ENCODE measurements at places on chromosomes 16 and 17. TPM values are rescaled to one million over a fixed set of nuclear protein-coding genes. Genes with fewer than 3 reads are reported as not detected.

The MPP2 gene
- total RNA-seq: 0.91 TPM

The GINS2 gene
- 65.8 TPM for total RNA-seq

The TMEM92 gene
- not detected for total RNA-seq

The HOXB3 gene
- total RNA-seq: 1.0 TPM

The NECAB2 gene
- total RNA-seq: not detected

The CTRL gene
- 8.8 TPM for total RNA-seq

The SLC13A2 gene
- total RNA-seq: not detected

The PLEKHH3 gene
- total RNA-seq: 0.56 TPM

GRCh38 chr17:37714897-37715296 is 30.0 kb downstream of the HNF1B start:
- no peak for DNase-seq

DNA sequence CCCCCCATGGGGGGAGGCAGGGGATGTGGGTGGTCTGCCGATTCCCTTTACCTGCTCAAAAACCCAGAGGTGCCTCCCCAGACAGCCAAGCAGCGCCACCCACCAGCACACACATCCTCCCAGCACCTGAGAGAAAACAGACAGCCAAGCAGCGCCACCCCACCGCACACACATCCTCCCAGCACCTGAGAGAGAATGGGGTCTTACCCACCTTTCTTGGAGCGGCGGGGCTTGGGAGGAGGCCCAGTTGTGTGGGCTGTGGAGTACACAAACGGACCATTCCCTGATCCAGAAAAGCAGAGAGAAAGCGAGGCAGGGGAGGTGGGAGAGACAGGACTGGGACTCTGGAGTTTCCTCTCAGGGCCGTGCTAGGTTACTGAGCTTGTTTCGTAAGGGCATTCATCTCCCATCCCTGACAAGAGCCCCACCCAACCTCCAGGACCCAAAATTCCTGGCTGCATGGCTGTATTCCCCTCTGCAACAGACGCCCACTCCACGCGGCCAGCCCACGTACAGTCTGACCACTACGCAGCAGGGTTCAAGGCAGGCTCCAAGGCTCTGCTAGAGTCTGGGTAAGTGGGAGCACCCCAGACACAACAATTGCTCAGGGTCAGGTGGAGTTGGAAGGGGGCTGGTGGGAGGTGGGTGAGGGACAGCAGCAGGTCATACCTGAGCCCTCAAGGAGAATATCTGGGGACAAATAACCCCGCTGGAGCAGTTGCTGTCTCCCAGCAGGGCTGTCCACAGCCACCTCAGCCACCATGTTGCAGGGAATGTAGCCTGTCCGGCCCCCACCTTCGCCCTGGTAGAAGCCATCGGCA is 22.3 kb downstream of the TSPOAP1 start:
- no peak for DNase-seq

GRCh38 chr17:68013385-68013784 is 17.1 kb upstream of the C17orf58 start:
- DNase-seq: no peak

GRCh38 chr17:48121923-48122664 is 14.5 kb downstream of the SNX11 start:
- DNase-seq: no peak

DNA sequence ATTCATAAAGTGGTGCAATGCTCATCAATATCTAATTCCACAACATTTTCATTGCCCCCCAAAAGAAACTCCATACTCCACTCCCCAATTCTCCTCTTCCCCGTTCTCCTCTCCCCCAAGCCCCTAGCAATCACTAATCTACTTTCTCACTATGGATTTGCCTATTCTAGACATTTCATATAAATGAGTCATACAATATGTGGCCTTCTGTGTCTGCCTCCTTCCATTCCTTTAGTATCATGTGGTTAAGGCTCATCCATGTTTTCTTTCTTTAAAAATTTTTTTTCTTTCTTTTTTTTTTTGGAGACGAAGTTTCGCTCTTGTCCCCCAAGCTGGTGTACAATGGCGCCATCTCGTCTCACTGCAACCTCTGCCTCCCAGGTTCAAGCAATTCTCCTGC is 56.3 kb upstream of the HAS3 start:
- no peak for DNase-seq

DNA sequence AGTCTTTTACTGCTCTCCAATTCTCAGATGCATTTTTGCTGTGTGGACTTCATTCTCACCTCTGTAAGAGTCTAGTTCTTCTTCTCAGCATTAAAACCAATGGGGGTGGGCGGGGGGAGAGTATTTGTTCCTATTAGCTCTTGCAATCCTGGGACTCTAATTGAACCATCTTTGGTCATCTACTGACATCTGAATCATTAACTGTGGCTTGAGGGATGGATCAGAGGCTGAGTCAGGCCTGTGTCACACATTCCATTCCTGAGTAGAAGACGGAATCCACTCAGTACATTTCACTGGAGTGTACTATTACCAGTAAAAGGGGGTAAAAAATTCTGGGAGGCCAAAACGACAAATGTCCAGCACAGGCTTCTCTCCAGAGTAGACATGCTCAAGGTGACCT is 12.8 kb upstream of the ZNF23 start:
- DNase-seq: no peak

DNA sequence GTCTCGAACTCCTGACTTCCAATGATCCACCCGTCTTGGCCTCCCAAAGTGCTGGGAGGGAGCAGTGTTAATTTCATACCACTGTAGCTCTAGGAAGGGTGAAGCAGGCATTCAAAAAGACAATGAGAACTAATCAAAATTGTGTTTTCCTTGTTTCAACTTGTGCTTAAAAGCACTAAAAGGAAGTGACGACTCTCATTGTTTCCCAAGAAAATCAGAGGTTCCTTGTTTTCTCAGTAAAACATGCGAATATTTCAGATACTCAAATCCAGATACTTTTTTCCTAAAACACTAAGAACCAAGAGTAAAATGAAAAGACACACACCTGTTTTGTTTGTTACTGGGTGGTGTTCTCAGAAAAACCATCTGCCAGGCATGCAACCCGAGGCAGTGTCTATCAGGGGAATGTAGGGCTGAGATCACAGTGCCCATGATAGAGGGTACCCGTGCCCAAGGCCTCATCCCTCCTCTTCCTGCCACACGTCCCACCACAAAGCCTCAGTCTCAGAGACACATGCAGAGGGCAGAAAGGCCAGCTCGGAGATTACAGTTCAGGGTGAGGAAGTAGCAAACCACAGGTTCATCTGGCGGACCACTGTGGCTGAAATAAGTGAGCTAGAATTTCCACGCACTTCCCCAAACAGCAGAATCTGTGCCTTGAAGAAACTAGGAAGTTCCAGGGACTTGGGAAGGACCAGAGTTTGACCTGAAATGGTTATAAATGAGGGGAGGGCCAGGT is 33.7 kb downstream of the GINS3 start:
- no peak for DNase-seq

- DNase-seq: no peak
These were observed 6.8 kb upstream of the CYB5B start for GRCh38 chr16:69417520-69418199.

DNA sequence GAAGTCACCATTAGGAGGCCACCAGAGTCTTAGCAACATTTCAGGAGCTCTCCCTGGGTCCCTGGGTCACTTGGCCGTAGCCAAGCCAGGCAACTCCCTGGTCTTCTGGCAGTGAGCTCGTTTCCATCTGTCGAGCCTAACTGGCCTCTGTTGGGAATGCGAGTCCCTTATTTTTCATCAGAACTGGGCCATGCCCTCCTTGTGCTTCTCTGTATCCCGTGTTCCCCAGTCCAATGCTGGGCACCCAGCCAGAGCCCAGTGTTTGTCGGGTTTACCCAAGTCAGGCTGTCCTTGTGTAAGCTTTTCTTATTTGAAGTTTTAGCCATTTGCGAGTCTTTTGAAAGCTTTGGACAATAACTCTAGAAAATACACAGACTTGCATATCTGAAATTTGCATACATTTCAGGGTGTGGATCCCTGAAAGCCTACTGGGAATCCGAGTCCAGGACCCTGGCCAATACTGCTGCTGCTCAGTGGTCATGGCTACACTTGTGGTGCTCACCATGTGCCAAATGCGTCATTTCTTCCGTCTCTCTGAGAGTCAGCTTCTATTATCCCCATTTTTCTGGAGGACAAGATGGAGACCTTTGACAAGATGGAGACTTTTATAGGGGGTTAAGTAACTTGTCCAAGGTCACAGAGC is 81.6 kb upstream of the LGALS9 start:
- no peak for DNase-seq

GRCh38 chr16:69818891-69819545 is 56.9 kb downstream of the WWP2 start:
- DNase-seq: no peak

DNA sequence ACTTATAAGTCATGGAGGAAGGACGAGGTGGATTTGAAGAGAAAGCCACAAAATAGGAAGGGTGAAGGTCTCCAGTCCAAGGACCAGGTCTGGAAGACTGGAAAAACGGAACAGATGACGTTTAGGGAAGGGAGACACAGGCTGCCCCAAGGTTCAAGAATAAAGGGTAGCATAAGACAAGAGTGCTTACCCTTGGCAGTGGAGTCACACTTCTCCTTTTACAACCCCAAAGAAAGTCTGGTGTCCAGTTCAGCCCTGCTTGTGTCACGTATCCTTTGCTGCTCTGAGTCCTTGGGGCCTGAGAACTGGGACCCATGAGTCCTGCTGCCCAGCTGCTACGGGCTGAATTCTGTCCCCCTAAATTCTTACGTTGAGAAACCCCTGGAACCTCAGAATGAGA is 13.0 kb upstream of the GGA2 start:
- DNase-seq: no peak

- no peak for DNase-seq
These were observed 349.7 kb upstream of the CCL2 start for GRCh38 chr17:33905338-33905800.

DNA sequence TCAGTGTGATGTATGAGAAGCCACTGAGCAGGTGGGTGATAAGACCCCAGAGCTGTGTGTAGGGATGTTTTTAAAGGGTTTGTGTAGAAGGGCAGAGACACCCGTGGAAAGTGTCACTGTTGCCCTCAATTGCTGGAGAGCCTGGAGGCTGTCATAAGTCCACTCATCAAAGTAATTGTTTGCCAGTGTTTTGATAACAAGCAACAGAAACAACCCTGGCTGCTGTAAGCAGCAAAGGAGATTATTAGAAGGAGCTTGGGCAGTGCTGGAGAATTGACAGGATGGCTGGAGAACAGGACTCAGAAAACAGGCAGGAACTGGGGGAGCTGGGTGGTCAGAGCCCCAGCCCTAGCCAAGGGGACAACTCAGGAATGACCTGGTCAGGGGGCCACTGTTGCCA is 119.6 kb downstream of the CCDC182 start:
- no peak for DNase-seq

- DNase-seq: no peak
These were observed 51.5 kb downstream of the ZFHX3 start for GRCh38 chr16:72996291-72997062.

DNA sequence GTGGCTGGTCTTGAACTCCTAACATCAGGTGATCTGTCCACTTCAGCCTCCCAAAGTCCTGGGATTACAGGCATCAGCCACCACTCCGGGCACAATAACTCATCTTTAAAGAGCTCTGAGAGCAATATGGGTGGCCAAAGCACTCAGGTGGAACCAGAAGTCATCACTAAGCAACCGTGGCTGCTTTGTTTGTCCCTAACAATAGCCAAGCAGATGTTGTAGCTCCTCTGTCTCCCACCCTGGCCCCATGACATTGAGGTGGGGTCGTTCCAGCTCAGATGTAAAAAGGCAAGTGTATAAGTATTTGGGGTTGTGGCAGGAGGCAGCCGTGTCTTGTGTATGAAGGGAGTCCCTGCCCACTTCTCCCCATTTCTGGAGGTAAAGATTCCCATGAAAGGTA is 3.7 kb upstream of the SCIMP start:
- DNase-seq: no peak

DNA sequence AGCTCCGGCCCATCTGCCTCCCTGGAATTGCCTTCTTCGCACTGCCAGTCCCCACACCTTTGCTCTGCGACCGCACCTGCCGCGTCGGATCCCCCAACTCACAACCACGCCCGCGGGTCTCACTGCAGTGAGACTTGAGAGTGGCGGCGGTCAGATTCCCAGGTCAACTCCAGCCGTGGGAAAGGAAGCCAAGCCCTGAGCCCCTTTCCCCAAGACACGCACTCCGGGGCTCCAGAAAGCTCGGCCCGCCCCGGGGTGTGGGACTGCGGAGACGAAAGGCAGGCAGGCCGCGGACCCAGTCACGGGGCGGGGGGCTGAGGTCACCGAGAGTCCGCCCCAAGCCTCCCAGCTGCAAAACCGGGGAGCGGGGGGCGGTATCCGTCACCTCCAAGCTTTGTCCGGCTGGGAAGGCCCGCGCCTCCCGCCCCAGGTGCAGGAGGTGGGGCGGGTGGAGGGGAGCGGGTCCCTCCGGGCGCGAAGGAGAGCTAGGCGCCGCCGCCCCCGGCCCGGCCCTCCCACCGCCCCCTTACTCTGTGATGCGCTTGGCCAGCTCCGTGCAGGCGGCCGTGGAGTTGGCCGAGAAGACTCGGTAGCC is 615 bp downstream of the PRPSAP1 start:
- no peak for DNase-seq

- peak; percentile 68 for DNase-seq
These were observed 44.3 kb downstream of the SOCS3 start for GRCh38 chr17:78315355-78316114.

- DNase-seq: no peak
These were observed 39.6 kb downstream of the SLC39A11 start for GRCh38 chr17:73052923-73053322.

DNA sequence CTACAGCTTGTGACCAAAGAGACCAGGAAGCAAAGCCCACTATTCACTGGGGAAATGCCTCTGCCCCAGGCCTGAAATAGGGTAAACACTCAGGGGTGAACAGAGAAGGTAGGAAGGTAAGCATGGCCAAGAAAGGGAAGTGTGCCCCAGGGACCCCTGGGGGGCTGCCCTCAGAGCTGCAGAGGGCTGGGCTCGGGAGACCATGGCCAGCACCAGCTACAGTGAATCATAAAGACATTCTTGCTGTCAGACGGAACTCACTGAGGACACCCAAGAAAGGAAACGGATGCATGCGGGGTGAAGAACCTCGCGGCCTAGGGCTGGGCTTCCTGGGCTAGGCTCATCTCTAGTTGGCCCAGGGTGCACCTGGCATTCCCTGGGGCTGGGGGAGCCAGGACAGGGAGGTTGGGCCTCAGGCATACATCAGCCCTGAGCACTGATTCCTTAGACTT is 9.6 kb downstream of the HIC1 start:
- DNase-seq: no peak

GRCh38 chr16:3673676-3674377 is 19.3 kb downstream of the DNASE1 start:
- DNase-seq: no peak

DNA sequence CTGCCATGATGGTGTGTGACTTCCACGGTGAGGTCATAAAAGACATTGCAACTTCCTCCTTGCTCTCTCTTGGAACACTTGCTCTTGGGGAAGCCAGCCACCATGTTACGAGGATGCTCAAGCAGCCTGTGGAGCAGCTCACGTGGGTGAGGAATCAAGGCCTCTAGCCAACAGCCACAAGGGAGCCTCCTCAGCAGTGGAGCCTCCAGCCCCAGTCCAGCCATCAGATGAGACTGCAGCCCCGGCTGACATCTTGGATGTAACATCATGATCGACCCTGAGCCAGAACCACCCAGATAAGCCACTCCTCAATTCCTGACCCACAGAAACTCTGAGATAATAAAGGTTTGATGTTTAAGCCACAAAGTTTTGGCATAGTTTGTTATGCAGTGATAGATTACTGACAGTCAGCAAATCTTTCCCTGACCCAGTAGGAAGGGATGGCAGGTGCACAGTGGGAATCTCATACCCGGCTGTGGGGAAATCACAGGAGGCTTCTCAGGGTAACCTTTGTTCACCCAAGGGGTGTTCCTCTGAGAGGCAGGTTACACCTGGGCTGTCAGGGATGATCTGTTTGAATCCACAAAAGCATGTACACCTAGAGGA is 23.3 kb upstream of the GINS2 start:
- no peak for DNase-seq

Measured in activated T-cell treated with anti-CD3 and anti-CD28 coated beads, Interleukin-2, amount 50 U/mL, for 4 hours (primary cell).